ENCODE measurements at places on chromosomes 16 and 17.

GRCh38 chr16:57612494-57612893 lies 15.9 kb upstream of the ADGRG1 start:
- DNase-seq, result no peak

GRCh38 chr16:52128361-52128760 lies 418.6 kb downstream of the TOX3 start:
- no peak for DNase-seq

DNA sequence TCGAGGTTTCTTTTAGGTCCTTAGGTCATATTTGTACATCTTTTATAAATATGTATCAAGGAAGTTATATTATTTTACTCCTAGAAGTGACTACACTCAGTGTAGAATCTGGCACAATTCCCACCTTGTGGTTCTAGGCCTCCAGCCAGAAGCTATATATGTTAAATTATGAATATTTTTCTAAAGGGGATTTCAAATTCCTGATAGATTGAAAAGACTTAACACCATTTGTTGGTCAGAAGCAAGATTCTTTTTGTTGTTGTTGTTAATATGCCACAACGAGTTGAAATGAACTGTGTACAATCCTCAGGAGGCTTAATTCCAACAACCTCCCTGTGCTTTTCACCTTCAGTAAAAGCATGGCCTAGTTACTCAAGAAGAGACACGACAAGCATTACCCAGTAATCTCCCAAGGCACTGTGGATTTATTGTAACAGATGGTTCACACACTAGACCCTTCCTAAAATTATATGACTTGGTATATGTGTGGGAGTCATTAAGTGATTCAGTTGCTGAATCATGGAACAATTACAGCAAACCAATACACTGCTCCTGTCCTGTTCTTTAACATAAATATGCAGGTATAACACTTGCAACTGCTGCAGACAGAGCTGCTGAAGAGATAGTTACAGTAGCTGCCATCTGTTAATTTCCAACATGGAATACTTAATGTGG lies 964.4 kb upstream of the GOT2 start:
- DNase-seq, result no peak

DNA sequence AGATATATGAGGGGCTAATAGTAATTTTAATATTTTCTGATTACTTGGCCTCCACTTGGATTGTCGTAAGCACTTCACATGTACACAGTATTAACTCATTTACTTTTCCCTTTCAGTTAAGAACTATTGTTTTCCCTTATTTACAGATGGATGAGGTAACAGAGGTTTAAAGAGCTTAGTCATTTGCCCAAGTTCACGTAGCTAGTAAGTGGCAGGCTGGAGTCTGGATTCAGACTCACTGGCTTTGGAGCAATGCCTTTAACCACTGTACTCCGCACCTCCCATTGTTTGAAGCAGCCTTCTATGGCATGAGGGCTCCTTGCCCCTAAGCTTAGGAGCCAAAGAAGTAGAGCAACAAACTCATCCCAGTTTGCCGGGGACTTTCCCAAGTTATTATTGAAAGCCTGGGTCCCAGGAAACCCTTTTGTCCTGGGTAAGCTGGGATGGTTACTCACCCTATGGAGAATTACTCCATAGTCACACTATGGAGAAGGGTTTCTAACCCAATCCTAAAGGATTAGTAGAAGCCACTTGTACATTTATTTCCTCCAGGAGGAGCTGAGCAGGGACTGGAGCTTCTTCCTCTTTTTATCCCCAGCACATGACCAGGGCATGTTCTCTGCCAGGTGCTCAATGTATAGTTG lies 12.3 kb downstream of the FOXL1 start:
- DNase-seq, result peak; percentile 77

DNA sequence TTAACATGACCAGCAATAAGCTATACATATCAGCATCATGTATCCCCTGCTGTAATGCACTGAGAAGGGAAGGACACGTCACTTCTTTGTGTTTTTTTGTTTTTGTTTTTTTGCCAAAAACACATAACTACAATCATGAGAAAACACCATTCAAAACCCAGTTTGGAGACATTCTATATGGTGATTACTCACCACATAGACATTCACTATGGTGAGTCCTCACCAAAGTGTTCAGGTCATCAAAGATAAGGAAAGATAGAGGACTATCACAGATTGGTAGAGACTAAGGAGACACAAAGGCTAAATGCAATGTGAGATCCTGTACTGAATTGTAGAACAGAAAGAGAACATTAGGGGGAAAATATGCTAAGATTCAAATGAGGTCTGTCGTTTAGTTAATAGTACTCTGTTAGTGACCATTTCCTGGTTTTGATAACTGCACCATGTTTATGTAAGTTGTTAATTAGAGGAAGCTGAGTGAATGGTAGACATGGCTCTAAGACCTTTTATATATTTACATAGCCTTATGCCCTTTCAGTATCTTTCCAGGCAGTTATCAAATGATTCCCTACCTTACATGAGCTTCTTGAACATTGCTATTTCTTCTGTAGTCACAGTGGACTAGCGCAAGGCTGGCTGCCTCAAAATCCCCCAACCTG lies 46.6 kb downstream of the PIK3R5 start:
- no peak for DNase-seq

GRCh38 chr17:82263641-82264040 lies 9.9 kb downstream of the CSNK1D start:
- DNase-seq, result no peak
